ENCODE measurements at places on chromosomes 16 and 17. TPM values are rescaled to one million over a fixed set of nuclear protein-coding genes. Genes with fewer than 3 reads are reported as not detected.

Gene ANKRD40CL
- not detected for polyA plus RNA-seq

Gene AOC3
- 29.1 TPM for polyA plus RNA-seq

Gene APOH
- polyA plus RNA-seq = 0.11 TPM

Gene CD300A
- polyA plus RNA-seq = 2.2 TPM

Gene NATD1
- polyA plus RNA-seq = 10.9 TPM

Gene SEZ6L2
- polyA plus RNA-seq = 0.36 TPM

Gene JUP
- polyA plus RNA-seq = 145 TPM

Gene KCNH4
- 0.14 TPM for polyA plus RNA-seq

Gene TBX2
- 9.5 TPM for polyA plus RNA-seq

Gene EMP2
- 34.4 TPM for polyA plus RNA-seq

Gene CD2BP2
- 31.8 TPM for polyA plus RNA-seq

Measured in right cardiac atrium (tissue), 5 donors.